ENCODE measurements at places on chromosomes 13 and 19.

DNA sequence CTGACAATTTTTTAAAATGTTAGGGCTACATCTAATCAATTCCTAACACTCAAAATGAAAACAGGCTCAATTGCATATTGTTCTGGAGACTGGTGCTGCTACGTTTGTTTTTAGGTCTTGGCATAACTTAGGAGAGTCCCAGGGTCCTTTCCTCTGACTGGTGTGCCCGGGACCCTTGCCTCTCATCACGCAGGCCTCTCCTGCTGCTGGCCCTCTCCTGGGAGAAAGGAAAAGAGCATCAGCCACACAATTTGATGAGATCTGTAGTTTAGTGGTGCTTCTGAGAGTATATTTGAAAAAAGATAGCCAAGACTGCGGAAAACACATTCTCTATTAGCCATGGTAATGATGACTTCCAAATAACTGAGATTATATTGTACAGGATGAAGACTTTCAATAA, 380.0 kb downstream of the KLF12 start:
- no peak for DNase-seq

- no peak for DNase-seq
Measured at GRCh38 chr19:58586133-58586765, 13.1 kb upstream of the MZF1 start.

- no peak for DNase-seq
Measured at GRCh38 chr13:100473087-100473486, 115.5 kb downstream of the GGACT start.

DNA sequence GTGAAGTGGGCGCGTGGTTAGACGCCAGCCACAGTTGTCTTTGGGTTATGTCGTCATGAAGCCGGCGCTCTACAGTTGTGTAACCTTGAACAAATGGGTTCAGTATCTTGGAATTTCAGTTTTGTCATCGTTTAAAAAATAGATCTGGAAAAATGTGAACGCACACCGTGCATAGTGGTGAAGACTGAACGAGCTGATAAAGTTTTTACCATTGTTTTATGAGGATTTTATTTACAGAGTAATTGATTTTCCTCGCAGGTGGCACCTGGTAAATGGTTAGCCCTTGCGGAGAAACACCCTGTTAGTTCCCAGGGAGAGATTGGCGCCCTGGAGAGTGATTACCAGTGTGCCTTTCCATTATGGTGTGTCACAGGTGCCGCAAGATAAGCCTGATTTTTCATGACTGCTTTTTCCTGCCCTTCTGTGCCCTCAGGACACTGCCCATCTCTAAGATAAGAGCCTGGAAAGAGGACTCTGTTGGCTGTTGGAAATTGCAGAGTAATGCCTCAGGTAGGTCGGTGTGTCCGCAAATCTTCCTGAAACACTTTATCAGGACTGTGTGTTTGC, 577 bp downstream of the ZNF181 start:
- no peak for DNase-seq
